ENCODE measurements at places on chromosomes 3 and 15.

DNA sequence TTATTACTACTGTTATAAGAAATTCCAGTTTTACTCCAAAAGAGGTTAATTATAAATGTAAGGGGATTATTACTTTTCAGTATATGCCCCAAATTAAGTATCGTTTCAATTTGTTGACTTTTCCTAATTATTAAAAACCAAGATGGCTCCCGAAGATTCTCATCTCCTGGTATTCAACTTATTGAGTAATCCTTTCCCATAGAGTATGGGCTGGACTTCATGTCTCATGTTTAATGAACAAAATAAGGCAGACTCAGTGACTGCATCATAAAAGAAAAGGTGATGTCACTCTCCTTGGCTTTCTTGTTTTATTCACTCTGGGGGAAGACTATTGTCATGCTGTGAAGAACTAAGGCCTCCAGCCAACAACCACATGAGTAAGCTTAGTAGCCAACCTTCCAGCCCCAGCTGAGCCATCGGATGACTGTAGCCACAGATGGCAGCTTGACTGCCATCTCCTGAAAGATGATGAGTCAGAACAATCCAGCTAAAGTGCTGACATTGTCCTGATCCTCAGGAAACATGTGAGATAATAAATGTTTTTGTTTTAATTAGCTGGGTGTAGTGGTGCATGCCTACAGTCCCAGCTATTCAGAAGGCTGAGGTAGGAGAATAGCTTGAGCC lies 17.3 kb downstream of the IGF2BP2 start:
- no peak for DNase-seq

- DNase-seq = no peak
Observed at GRCh38 chr3:24220859-24221657, 273.6 kb downstream of the THRB start.

- DNase-seq = no peak
Observed at GRCh38 chr3:13143381-13144004, 70.3 kb upstream of the IQSEC1 start.

- DNase-seq = peak; percentile 48
Observed at GRCh38 chr3:115217678-115218451, 70.8 kb upstream of the ZBTB20 start.

- no peak for DNase-seq
Observed at GRCh38 chr3:37673401-37673800, 188.3 kb upstream of the CTDSPL start.

DNA sequence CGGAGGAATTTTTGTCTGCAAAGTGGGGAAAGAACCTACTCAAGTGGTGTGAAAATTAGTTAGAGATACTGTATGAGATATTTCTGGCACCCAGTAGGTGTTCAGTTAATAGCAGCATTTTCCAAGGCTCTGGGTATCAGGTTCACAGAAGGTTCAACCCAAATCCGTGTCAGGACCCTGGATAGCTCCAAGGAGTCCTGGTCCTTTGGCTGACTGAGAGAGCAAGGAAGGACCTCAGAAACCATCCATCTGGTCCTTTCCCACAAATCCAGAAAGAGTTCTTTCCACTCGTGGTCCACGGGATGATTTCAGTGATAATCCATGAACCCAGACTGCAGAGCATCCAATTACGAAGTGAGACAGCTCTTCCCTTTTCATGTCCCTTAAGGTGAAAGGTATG lies 51.4 kb downstream of the SLC6A11 start:
- no peak for DNase-seq

Measured in DMS153 (cell line).